ENCODE measurements at places on chromosomes 13 and 19.

DNA sequence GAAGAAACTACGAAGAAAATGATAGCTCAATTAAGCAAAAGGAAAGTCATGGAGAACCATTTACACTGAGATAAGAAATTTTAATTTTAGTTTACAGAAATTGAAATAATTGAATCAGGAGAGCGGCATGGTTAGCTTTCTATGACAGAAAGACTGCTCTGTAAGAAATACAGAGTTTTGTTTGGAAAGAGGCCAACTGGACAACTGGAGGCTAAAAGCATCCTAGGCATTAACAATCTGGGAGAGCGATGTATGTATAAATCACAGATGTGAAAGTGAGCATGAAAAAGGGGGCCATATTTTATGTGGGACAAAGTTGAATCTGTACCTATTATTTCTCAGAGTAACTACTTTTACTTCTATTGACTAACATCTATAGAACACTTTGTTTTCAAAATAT is 1608.8 kb upstream of the PCDH20 start:
- no peak for DNase-seq

- no peak for DNase-seq
Observed at GRCh38 chr13:38093425-38093824, 223.9 kb upstream of the TRPC4 start.

- DNase-seq = no peak
Observed at GRCh38 chr13:73571376-73571775, 512.6 kb downstream of the KLF5 start.

GRCh38 chr13:20667857-20668437 is 35.6 kb upstream of the IL17D start:
- no peak for DNase-seq
